ENCODE measurements at places on chromosomes 2 and 18.
A peak's percentile ranks its signal among the peaks of the same experiment; 100 is the strongest.

GRCh38 chr2:189542145-189542882 is 38.3 kb downstream of the SLC40A1 start:
- no peak for DNase-seq

- no peak for DNase-seq
Measured at GRCh38 chr2:229370509-229370908, 99.4 kb upstream of the PID1 start.

DNA sequence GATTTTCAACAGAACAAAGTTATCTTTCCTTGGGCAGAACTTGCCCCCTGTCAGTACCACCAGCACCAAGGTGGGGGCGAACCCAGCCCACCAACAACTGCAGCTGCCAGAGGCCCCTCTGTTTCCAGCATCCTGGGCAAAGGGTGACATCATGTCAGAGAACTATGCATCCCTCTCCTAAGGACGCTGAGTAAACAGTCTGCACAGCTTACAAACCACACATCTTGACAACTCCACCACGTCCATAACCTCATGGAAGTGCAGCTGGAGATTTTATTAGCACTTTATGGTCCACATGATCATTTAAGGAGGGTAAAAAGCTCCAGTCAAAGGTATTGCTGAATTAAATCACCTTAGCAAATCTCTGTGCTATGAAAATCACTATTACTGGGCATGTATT is 40.4 kb downstream of the PIEZO2 start:
- no peak for DNase-seq

DNA sequence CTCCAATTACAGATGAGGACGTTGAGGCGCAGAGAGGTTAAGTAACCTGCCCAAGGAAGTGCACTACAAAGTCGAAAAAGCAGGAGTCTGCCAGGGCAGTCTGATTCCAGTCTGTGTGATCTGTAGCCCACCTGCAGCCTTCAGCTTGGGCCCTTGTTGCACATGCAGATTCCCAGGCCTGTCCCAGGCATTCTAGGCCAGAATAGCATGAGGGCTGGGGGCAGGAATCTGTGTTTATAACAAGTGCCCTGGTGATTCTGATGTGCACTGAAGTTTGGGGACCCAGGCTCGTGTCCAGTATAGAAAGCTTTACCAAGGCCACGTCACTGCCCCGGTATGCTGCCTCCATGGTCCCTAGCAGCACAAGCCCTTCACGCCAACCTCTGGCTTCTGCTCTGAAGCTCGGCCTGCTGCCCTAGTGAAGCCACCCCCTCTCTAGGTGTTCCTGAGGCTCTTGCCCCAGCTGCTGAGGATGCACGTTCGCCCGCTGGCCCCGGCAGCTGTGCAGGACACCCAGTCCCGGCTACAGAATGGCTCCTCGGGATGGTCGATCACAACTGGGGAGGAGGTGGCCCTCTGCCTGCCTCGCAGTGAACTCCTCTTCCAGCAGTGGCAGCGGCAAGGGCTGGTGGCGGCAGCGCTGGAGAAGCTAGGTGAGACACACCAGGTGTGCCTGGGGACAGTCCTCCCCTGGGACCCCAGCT is 4.6 kb downstream of the CHRNG start:
- no peak for DNase-seq

DNA sequence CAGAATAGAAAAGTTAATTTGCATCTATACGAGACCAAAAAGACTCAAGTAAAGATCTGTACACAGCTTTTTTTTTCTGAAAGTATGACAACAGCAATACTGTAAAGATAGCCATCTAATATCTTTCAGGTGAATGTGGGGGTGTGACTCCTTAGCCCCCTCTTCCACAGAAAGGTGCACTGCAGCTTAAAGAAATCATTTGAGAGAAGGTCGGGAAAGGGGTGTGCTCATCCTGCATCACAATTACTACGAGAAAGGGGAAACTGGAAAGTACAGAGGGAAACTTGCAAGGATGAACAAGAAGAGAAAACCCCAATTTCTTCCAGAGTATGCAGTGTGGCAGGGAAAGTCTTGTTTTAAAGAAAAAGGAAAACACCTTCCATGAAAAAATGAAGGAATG is 255.6 kb downstream of the CCDC178 start:
- no peak for DNase-seq

DNA sequence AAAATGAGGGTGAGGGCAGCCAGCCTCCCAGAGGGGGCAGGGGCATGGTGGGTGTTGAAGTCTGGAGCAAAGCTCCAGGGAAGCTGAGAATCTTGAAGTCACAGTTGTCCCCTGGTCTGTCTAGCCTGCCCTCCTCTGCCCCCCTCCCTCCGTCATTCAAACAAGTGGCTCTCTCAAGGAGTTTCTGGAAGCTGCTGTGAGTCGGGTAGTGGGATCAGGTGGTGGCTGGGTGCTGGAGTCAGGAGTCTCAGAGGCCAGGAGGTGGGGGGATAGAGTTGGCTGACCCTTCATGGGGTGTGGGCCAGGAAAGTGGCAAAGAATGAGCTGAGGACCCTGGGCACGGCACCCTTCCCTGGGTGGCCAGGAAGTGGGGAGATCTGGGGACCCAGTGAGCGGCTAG is 495 bp upstream of the ASIC4 start:
- DNase-seq: no peak

GRCh38 chr18:39340418-39340817 is 1774.8 kb upstream of the CELF4 start:
- DNase-seq: no peak

DNA sequence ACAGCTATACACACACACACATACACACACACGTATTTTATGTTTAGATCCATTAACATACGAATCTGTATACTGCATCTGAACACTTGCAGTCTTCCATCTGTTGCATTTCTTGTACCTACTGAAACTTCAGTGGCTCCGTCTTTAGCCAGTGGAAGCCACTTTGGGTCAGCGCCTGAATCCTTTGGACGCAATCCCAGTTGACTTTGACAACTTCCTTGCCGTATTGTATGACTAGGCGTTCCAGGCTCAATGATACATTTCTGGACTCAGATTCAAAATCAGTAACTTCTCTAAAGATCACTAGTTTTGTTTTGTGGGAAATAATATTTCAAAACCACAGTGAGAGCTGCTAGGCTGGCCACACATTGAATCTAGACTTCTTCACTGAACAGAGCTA is 101.5 kb upstream of the GPC1 start:
- DNase-seq: no peak

DNA sequence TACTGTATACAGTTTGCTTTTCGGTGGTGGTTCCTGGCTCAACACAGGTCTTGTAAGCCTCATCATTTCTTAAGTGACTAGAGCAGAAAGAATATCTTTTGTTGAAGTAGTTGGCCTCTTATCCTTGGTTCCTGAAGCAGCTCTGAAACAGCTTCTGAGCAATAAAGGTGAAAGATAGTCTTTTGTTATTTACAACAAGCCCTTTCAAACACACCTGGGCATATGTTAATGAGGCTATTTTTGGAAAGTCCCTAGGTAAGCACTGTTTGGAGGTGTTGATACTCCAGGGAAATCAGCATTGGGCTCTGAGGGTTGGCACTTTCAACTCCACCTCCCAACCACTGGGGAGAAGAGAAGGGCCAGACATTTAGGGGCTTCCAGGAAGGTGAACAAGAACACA is 211.0 kb downstream of the MCFD2 start:
- no peak for DNase-seq

DNA sequence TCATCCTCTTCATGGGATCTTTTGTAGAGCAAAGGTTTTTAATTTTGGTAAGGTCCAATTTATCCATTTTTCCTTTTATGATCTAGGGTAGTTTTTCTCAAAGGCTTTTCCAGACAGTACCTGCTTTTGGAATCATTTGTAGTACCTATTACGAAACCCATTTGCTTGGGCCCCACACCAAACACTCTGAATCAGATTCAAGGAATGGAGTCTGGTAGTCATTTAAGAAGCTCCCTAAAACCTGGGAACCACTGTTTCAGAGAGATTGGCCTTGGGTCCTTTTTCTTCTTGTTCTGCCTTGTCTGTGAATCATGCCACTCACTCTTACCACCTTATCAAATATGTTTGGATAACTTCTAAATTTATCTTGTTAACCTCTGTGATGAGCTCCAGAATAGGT is 40.3 kb downstream of the OSBPL6 start:
- DNase-seq: peak; percentile 38

GRCh38 chr2:80303006-80303908 is 1.3 kb downstream of the LRRTM1 start:
- peak; percentile 17 for DNase-seq

- DNase-seq: peak; percentile 63
Measured at GRCh38 chr2:238854699-238855229, 6.9 kb downstream of the TWIST2 start.

- no peak for DNase-seq
Measured at GRCh38 chr2:168978461-168978861, 52.7 kb downstream of the ABCB11 start.

DNA sequence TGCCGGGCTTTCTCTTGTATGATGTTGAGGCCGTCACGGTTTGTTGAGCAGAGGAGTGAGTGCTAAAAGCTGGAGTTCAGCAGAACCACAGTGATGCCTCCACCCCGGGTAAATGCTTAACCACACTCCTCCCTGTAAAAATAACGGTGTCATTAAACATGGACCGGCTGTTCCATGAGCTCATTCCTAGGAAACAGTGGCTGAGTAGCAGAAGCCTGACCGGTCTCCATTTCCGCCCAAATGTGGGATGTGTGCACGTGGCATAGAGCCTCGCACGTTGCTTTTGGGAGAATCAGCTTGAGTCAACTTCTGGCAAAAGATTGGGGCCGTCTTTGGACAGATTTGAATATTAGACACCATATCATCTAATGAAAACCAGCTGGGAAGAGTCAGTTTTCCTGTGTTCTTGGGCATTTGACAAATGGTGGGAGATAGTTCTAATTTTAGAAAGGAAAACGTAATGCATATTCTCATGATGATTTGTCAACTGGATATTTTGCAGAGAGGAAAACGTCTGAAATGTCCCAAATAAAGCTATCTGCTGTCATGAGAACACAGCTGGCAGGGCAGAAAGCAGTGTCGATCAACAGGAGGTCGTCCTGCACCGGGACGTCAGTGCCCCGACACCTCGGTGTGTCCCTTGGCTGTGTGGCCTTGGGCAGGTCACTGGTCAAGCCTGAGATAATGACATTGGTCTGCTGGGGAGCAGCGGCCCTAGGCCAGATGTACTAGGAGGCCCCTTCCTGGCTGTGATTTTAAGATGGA is 42.4 kb downstream of the LRRFIP1 start:
- DNase-seq: peak; percentile 100

GRCh38 chr2:37477921-37478320 is 133.5 kb downstream of the QPCT start:
- DNase-seq: no peak

GRCh38 chr2:30649278-30649677 is 158.0 kb downstream of the CAPN13 start:
- no peak for DNase-seq

GRCh38 chr18:40939656-40940515 is 1015.1 kb upstream of the PIK3C3 start:
- no peak for DNase-seq

GRCh38 chr2:177400337-177400923 is 7.9 kb downstream of the AGPS start:
- no peak for DNase-seq

GRCh38 chr2:209029249-209029648 is 394.6 kb upstream of the MAP2 start:
- DNase-seq: no peak

DNA sequence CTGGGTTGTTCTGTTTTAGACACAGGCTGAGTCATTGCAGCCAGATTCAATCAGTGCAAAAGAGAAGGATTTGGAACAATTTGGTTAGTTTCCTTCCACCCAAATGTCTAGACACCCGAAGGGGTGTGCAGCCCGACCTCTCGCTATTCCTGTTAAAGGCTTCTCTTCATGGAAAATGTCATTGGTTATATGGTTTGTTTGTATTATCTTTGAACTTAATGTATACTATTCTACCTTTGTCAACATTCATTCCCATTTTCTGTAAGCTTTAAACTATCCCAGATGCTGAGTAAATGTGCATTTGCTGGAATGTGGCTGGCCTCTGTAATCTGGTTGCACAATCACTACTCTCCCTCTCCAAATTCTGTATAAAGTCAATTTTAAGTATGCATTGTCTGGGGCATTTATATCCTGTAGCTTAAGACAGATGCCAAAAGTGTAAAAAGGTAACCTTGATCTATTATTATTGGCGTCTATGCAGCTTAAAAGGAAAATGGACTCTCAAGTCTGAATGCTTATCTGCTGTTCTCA is 80.4 kb upstream of the RND3 start:
- peak; percentile 85 for DNase-seq

GRCh38 chr2:128721096-128721495 is 402.4 kb upstream of the HS6ST1 start:
- DNase-seq: no peak

DNA sequence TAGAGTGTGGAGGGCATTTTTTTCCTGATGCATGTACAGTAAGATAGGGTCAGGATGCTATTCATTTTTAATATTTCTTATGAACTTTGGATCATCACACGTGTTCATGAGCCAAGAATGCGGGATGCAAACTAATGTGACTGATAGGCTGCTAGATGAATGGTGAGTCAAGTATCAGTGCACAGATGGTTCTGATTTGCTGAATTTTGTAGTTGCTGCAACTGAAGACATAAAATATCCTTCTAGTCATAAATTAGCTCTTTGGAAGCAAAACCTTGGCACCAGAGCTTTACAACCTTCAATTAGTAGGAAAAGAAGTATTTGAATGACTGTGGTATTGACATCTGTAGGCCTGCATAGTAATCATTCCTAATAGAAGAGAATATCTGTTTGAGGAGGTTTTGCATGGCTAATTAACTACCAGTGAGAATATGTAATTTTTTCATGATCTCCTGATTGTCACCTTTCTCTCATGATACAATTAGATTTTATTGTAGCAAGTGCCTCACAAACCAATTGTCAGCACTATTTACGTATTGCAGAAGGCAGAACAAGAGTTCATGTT is 94.0 kb downstream of the VRK2 start:
- peak; percentile 74 for DNase-seq

DNA sequence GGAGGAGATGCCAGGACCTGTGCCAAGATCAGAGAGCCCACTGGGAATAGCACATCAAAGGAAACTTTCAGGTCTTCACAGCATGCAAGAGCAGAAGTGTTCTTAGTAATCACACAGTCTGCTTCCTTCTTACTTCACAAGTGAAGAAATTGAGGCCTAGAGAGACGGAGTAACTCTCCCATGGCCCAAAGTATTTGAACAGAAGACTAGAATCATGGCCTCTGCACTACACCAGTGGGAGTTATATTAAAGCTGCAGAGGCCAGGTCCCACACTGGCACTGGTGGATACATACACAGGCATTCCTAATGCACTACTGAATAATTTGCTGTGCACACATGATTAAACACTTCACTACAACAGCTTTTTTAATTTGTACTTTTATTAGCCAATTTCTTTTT is 107.6 kb upstream of the RMP24 start:
- no peak for DNase-seq
